Dermis microvascular lymphatic vessel endothelial cell (primary cell): ENCODE measurements at places on chromosomes 3 and 15.

DNA sequence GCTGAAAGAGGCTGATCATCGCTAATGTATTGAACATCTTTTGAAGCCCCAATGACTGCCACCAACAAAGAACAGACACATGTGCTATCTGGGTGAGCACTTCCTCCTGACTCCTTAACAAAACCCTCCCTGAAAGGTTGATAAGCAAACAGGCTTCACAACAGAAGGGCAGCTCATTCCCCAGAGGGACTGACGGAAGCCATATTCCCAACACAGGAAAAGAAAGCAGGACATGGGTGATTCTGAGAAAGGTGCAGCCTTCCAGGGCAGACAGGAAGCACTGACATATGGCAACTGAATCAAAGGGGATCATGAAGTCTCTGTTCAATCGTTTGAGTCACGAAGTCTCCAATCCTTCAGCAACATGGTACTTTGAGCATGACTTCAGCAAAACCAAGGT, 929.0 kb downstream of the MCTP2 start:
- no peak for DNase-seq

DNA sequence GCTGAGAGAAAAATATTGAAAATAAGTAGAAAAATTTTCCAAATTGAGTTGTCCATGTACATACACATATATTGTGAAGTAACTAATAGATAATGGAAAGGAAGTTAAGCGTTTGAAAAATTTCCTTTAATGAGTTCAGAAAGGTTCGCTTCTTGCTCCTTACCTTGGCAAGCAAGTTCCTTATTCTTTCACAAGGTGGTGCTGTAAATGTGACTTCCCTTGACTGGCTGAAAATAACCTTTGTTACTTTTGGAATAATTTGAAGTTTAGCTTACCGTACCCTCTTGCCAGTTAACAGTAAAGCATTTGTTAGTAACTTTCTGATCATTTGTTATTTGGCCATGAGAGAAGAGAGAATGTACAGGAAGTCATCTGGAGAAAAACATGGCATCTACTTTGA, 41.6 kb downstream of the PYDC2 start:
- DNase-seq: no peak

GRCh38 chr15:39363761-39364586, 216.9 kb upstream of the THBS1 start:
- DNase-seq: peak; percentile 87

GRCh38 chr15:84023636-84024035, 211.9 kb upstream of the GOLGA6L4 start:
- DNase-seq: peak; percentile 18

DNA sequence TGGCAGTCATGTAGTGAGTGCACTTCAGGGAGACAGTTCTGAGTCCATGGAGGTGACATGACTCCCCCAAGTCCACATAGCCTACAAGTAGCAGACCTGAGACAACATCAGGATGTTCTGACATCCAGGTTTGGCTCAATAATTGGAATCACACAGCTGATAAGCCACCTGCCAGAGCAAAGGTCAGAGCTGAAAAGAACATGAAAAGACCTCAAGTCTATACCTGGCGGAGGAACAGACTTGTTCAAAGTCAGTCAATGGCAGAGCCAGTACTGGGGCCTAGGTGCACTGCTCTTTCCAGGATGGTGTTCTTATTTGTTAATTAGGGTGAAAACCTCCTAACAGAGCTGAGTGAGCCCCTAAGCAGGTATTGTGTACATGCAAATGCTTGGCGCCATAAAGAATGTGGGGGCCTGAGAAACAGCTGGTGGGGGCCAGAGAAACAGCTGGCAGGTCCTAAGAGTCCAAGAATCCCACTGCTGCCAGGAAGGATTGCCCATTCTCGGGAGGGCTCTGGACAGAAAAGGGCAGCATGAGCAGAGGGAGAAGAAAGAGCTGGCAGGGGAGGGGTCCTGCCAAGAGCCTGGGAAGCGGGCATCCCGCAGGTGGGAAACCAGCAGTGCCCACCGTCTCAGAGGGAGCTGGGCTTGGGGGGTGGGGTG, 17.1 kb downstream of the MASP1 start:
- DNase-seq: no peak

DNA sequence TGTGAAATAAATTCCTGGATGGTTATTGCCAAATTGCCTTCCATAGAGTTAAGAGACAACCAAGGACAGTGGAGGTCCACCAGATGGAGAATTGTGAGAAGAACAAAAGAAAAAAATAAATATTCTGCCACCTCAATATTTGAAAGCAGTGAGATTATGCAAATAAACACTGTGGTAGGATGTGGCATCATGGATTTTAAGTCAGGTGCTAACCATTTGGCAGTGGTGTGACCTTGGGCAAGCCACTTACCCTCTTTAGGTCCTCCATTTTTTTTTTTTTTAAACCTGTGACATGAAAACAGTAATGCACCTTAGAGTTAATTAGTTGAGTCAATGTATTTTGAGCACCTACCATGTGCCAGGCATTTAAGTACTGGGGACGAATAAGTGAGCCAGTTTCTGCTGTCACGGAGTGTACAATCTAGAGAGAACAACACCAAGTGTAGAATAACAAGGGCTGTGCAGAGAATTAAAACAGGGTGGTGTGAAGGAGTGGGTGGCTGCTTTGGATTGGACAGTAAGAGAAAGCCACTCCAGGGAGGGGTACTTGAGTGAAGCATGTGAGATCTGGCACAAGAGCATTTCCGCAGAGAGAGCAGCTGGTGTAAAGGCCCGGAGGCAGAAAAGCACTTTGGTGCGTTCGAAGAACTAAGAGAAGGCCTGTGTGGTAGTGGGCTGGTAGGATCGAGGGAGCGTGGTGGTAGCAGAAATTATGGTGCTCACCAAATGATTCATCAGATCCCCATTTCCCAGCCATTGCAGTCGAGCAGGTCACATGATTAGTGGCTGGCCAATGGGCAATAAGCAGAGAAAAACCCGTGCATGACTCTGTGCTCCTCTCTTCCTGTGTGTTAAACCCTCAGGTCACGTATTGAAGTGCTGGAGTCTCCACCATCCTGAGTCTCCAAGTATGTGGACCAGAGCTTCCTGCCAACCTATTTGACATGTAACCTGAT, 39.2 kb downstream of the CCK start:
- peak; percentile 18 for DNase-seq

DNA sequence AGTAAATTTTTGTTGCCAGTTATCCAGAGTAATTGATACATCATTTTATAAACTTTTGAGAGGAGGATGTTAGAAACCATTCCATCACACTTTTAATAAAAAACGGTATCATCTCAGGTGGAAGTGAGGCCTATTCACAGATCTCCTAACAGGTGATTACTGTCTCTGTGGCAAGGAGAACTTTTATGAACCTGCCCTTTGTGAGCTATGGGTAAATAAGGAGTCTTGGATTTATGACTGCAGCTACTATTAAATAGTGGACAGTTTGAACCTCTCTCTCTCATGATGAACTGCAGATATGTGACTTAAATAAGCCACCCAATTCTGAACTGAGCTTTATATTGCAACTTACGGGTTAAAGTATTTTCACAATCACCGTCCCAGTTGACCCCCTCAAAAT, 45.7 kb downstream of the ZFAND6 start:
- no peak for DNase-seq

GRCh38 chr3:142285083-142285517, 59.7 kb upstream of the GK5 start:
- no peak for DNase-seq

- DNase-seq: no peak
Measured at GRCh38 chr3:10382892-10383849, 62.3 kb upstream of the SEC13 start.

DNA sequence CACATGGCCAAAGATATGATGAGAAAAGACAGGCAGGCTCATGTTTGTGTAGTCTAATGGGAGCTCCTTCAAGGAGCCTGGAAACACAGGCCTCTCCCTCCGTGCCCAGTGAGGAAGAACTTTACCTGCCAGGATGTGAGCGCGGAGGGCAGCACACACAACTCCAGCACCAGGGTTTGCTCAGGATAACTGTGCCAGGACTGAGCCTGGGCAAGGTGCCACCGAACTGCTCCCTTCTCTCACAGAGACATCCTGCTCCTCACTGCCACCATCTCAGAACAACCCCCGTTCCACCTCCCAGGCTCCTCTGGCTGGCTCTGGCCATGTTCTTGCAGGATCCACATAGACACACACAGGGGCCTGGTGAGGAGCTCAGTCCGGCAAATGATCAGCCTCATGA, 87.4 kb downstream of the NUP210 start:
- no peak for DNase-seq

DNA sequence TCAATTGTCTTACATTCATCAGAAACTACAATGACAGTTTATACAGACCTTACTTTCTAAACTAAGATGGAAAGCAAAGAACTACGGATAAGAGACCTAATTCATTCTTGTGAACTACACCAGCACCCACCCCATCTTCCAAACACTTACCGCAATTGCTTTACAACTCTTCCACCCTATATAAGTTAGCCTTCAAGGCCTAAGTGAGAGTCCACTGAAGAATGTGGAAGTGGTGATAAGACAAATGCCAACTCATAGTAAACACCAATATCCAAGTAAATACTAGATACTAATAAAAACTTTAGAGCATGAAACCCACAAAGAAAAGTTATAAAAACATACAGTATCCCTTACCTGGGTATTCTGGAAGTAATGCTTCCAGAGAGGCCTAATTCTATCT, 13.6 kb downstream of the ARF4 start:
- DNase-seq: no peak

GRCh38 chr15:80052597-80053304, 6.7 kb upstream of the ZFAND6 start:
- no peak for DNase-seq

DNA sequence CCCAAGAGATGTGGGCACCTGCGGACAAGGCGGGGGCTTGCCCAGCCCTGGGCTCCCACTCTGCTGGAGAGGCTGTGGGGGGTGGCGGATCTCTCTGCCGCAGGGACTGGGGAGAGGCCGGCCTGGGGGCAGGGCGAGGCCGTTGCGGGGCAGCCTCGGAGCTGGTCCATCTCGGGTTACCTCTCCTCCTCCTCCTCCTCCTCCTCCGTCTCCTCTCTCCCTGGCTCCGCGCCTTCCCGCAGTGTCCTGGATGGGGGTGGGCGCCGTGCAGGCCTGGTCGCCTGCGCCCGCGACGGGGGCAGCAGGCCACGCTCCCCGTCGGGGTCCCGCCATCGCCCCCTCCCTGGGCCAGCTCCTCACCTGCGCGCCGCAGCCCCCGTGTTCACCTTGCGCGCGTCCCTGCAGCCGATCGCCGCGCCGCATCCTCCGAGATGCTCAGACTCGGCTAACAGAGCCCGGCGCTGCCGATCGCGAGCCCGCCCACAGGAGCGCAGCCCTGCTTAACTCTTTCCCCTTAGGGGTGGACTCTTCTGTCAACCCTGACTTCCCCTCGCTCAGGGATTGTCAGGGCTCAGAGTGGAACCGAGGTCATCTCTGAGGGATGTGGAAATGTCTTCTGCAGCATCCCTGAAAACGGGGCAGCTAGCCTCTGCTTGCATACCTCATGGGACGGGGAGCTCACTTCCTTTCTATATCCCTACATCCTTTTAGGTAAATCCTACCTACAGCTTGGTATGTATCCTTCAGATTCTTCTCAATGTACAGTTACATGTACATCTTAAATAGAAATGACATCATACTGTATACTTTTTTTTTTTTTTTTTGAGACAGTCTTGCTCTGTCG, at the start of gene PRRT3:
Gene PRRT3, minus strand, starts transcription at position 447 of the 844 bp plus-strand sequence. CDS start 2,293 bp downstream, outside the sequence.
- DNase-seq: peak; percentile 10

DNA sequence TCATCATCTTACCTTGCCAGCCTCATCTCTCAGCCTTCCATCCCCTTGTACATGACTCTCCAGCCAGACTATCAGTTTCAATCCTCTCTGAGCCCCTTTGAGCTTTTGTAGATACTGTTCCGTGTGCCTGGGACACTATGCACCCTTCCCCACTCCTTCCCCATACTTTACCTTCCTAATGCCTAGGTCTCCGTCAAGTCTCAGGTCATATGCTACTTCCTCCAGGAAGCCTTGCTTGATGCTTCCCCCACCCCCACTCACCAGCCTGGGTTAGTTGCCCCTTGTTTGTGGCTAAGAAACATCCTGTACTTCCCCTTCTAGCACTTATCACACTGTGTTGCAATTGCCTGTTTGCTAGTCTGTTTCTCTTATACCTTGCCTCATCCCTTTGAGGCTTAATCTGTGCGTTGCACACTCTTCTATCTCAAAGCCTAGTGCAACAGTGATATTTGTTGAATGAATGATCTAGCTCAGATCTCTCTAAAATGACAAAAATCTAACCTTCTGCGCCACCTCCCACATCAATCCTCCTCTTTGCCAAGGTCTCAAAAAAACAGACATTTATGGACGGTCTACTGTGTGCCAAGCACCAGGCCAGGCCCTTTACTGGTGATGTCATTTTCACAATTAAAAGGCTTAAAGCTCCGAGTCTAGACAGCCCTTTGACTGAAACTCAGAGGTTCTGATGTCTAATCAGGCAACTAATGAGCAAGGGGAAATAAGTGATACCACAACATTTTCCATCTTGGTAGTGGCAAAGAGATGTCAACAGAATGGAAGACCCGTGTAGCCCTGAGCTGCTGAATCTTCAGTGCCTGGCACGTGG, 6.5 kb upstream of the USP3 start:
- DNase-seq: no peak

- no peak for DNase-seq
Measured at GRCh38 chr15:71349736-71350526, 234.7 kb downstream of the THSD4 start.

GRCh38 chr3:141625506-141625905, 112.6 kb upstream of the RNF7 start:
- peak; percentile 10 for DNase-seq

DNA sequence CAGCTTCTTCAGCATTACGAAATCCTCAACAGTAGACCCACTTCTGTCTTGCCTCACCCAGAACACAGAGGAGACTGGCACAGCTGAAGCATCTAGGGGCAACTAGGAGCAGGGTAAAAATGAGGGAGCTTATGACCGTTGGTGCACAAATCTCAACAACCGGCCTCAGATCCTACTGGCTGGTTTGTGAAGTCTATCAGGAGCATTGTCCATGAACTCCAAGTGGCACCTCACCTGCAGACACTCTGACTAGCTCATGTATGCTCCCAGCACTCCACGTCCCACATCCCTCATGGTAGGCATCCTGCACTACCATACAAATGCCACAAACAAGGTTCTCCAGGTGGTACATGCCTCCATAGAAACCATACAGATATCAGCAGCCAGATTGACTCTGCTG, 163.1 kb downstream of the TLE3 start:
- no peak for DNase-seq
